DMS153 (cell line): ENCODE measurements at places on chromosomes 4 and X.

- DNase-seq: no peak
Measured at GRCh38 chr4:145011636-145012035, 86.4 kb downstream of the ANAPC10 start.

GRCh38 chrX:141941234-141941633 lies 37.5 kb downstream of the MAGEC1 start:
- no peak for DNase-seq

DNA sequence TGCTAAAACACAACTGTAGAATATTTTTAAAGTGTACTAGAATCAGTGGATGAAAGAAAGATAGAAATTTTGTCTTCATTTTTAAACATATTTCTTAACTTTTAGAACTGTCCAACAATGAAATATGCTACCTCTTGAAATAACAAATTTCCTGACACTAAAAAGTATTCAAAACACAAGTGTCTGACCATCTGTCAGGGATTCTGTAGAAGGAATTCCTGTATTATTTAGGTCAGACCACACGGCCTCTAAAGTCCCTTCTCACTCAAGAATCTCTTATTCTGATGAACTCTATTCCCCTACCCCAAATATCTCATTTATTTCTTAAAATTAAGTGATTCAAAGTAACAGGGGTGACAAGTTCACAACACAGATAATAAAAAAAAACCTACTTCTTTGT lies 99.1 kb downstream of the MAML3 start:
- DNase-seq: no peak

DNA sequence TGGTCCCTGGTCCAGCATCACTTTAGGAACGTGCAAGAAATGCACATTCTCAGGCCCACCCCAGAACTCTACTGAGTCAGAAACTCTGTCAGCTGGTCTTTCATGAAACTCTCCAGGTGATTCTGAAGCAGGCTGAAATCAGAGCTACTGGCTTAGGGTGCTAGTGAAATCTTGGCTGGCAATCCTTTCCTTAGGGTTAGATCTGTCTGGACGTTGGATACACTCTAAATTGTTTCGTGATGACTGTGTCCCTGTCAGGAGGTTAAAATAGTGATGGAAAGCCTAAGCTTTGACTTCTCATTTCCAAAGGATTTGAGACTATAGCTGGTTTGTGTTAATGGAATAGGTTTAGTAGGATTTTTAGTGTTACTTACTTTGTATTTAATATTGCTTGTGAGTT lies 99.1 kb downstream of the ARHGAP10 start:
- no peak for DNase-seq

DNA sequence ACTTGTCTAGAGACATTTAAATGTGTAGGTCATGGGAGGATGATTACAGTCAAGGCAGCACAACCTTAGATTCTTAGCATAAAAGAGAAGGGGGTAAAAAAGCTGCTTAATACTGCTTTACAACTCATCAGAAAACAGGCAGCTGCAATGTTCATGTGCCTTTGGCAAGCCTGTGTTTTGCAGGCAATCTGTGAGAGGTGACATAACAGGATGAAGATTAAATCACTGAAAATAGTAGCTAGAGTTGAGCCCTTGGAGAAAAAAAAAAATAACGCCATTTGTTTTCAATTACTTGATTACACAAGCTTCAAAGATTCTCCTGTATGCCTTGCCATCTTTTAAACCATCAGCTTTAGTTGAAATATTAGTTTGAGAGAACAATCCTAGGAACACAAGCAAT lies 847.6 kb upstream of the LCORL start:
- no peak for DNase-seq
